ENCODE measurements at places on chromosomes 6 and 20.

DNA sequence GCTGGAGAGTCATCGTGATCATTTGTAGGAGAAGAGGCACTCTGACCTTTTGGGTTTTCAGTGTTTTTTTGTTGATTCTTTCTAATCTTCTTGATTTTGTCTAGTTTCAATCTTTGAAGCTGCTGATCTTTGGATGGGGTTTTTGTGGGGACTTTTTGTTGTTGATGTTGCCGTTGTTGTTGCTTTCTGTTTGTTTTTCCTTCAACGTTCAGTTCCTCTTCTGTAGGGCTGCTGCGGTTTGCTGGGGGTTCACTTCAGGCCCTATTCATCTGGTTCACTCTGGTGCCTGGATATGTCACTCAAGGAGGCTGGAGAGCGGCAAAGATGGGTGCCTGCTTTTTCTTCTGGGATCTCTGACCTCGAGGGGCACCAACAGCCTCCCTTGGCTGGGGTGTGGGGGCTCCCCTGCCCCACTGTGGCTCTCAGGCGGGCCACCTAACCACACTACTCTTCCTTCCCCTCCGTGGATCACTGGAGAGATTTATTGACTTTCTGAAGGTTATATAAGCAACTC, 21.5 kb upstream of the TMEM244 start:
- no peak overlapping the region for H3K4me3 ChIP-seq
- H3K27ac ChIP-seq: no peak overlapping the region
- DNase-seq: no peak
- H3K36me3 ChIP-seq: no peaks in the 10 kb centered on the region
- H3K4me1 ChIP-seq: no peaks in the 10 kb centered on the region

GRCh38 chr20:50292591-50293283, 102.1 kb downstream of the CEBPB start:
- peaks cover 27% of the 10 kb centered on the region for H3K4me1 ChIP-seq
- peak; percentile 99 for DNase-seq
- no peaks in the 10 kb centered on the region for H3K27me3 ChIP-seq
- no peaks in the 10 kb centered on the region for H3K36me3 ChIP-seq

- peak overlapping the region; percentile 97 for H3K4me3 ChIP-seq
- no peaks in the 10 kb centered on the region for H3K36me3 ChIP-seq
- H3K4me1 ChIP-seq: no peaks in the 10 kb centered on the region
- peak overlapping the region; percentile 83 for H3K27ac ChIP-seq
- no peaks in the 10 kb centered on the region for H3K27me3 ChIP-seq
Observed at GRCh38 chr6:44128020-44128917, 915 bp downstream of the TMEM63B start.

DNA sequence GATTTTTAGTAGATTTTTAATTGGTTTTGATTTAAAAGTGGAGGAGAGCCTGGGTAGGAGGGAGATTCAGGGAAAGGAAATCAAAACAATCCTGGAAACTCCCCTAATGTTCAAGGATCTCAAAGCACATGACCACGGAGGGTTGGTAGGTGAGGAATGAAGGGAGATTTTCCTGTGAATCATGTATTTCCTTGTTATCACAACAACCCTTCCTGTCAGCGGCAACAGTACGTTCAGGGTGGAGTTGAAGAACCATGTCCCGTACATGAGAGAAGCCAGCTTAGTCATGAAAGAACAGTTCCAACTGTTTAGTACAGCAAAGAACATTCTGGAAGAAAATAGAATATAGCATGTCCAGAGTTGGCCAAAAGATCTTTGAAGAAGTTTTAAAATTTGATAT, 79.4 kb upstream of the SCAF8 start:
- H3K4me3 ChIP-seq: no peak overlapping the region
- no peaks in the 10 kb centered on the region for H3K27me3 ChIP-seq
- no peak for DNase-seq
- no peaks in the 10 kb centered on the region for H3K36me3 ChIP-seq

DNA sequence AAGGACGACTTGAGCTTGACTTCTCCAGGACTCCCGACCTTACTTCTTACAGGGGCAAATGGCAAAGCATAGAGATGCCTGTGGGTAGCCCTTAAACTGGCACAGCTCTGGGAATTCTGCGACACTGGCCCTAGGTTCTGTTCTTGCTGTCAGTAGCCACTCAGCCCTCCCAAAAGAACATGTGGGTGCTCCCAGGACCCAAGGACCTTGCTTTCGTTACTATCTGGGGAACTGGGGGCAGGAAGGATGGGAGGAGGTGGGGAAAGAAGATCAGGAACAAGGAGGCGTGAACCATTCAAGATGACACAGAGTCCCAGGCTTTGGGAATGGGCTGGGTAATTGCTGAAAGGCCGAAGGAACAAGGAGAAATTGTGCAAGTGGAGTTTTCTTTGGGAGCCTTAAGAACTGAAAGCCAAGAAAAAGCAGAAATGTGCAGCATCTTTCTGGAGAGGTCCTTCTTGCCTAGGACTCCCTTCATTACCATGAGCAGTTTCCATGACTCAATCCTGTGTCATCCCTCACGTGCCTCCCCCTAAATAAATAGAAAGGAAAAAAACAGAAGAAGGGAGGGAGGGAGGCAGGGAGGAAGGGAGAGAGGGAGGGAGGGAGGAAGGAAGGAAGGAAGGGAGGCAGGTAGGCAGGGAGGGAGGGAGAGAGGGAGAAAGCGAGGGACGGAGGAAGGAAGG, 284.6 kb upstream of the FOXQ1 start:
- no peaks in the 10 kb centered on the region for H3K4me1 ChIP-seq
- H3K36me3 ChIP-seq: no peaks in the 10 kb centered on the region
- H3K27me3 ChIP-seq: peaks cover 5% of the 10 kb centered on the region
- DNase-seq: no peak

GRCh38 chr6:137423451-137424168, 70.6 kb downstream of the OLIG3 start:
- H3K27me3 ChIP-seq: no peaks in the 10 kb centered on the region
- no peaks in the 10 kb centered on the region for H3K4me1 ChIP-seq
- H3K27ac ChIP-seq: no peak overlapping the region
- H3K36me3 ChIP-seq: no peaks in the 10 kb centered on the region
- H3K4me3 ChIP-seq: no peak overlapping the region
- DNase-seq: no peak

- H3K36me3 ChIP-seq: no peaks in the 10 kb centered on the region
- no peaks in the 10 kb centered on the region for H3K4me1 ChIP-seq
- DNase-seq: no peak
- no peaks in the 10 kb centered on the region for H3K27me3 ChIP-seq
- H3K4me3 ChIP-seq: no peak overlapping the region
- no peak overlapping the region for H3K27ac ChIP-seq
Observed at GRCh38 chr6:52160472-52161104, 25.6 kb upstream of the IL17A start.

- no peak for DNase-seq
- H3K27ac ChIP-seq: no peak overlapping the region
- H3K4me1 ChIP-seq: no peaks in the 10 kb centered on the region
- H3K36me3 ChIP-seq: no peaks in the 10 kb centered on the region
- no peaks in the 10 kb centered on the region for H3K27me3 ChIP-seq
Observed at GRCh38 chr6:149489967-149490366, 5.2 kb upstream of the ZC3H12D start.

Measured in tibial artery (tissue), 4 donors.